ENCODE measurements at places on chromosomes 7 and 10.

- no peak for DNase-seq
Measured at GRCh38 chr10:120017733-120018417, 125.3 kb downstream of the SEC23IP start.

DNA sequence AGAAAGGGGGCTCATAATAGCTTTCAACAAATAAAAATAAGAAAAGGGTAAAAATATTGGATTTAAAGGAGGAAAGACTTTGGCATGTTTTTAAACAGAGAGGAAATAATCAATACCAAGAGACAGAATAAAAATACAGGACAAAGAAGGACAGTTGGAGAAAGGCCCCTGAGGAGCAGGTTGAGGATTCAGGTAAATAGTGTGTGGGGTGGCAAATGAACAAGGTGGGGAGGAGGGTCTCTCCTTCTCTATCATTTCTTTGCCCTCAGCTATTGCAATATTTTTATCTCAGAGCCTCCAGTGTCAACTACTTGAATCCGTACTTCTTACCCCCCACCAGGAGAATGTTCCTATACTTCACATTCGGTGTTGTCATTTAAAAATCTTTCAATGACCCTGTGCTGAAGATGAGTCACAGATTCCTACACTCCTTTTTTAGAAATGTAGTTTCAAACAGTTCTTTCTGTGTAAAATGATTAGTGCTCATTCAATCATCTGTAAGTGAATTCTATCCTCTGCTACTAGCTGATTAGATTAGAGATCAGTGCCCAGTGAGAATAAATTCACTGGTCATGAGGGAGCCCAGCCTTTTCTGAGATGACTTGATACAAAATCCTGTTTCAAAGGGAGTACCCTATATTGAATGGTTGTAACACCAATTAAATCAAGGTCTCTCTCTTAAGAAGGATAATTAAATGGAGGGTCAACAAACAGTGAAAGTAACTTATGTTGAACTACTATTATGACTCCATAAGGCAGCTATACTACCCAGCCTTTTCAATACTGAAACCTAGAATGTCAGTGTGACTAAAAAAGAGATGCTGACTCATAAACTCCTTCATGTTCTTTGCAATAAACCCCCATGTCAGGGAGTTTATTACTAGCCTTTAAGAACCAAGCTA lies 50.4 kb upstream of the WNT16 start:
- peak; percentile 54 for DNase-seq

DNA sequence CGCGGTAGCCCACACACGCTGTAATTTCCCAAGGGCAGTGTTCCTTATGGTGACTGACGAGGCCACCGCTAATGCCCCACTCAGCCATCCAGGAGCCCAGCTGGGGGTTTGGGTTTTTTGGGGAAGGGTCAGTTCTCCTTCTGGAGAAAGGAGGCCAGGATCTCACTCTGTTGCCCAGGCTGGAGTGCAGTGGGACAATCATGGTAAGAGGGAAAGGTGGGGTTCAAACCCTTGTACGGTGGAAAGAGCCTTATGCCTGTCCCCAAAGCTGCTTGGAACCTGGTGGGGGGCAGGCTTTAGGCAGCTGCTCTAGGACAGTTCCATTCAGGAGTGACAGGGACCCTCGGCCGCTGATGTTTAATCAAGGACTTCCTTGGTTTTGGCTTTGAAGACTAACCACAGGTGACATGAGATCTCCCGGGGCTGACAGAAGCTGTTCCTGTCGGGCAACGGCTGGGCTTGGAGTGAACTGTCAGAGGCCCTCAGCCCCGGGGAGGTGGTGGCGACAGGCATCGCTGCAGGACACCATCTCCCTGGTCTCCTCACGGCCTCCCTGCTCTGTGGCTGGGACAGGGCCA lies 84.5 kb downstream of the CARD11 start:
- no peak for DNase-seq

DNA sequence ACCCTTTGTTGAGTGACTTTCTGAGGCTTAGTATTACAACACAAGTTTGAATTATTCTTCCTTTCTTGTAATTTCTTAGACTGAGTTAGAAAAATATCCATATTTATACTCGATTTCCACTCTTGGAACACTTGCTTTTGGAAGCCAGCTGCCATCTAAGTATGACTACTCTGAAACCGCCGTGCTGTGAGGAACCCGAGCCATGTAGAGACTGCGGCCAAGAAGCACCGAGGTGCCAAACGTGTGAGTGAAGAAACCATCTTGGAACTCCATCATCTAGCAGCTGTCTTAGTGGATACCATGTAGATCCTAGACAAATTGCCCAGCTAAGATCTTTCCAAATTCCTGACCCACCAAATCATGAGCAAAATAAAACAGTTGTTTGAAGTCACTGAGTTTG lies 49.7 kb upstream of the PRKAR2B start:
- DNase-seq = no peak

DNA sequence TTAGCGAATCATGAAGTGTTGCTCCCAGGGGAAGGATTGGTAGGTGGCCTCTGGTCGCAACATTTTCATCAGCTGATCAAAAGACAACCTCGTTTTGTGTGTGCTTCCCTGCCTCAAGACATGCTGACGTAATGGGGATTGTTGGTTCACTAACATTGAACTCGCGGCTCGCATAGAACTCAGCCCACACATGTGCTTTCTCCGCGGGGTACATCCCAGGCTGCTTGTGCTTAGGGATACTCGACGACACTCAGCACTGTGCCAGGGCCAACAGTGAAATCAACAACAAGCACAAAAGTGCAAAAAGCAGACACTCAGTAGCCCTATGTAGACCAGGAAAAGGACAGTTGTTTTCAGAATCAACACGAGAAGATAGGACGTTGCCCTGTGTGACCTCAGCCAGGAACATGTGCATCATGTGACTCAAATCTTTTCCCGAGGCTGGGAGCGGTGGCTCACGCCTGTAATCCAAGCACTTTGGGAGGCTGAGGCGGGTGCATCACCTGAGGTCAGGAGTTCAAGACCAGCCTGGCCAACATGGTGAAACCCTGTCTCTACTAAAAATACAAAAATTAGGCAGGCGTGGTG lies 20.8 kb downstream of the WIPI2 start:
- DNase-seq = no peak

GRCh38 chr7:5541087-5541992 lies 117.7 kb upstream of the TNRC18 start:
- peak; percentile 71 for DNase-seq

- DNase-seq = no peak
Measured at GRCh38 chr7:77665161-77665560, 31.1 kb upstream of the RSBN1L start.
